ENCODE measurements at places on chromosomes 11 and 22.

- DNase-seq: no peak
These were observed 14.5 kb upstream of the LRRC55 start for GRCh38 chr11:57167125-57167846.

- DNase-seq: no peak
These were observed 23.4 kb downstream of the PANX1 start for GRCh38 chr11:94151903-94152677.

- DNase-seq: no peak
These were observed 326.6 kb upstream of the PITPNB start for GRCh38 chr22:28245579-28246224.

GRCh38 chr11:72573855-72574445 lies 100.3 kb downstream of the PDE2A start:
- no peak for DNase-seq

DNA sequence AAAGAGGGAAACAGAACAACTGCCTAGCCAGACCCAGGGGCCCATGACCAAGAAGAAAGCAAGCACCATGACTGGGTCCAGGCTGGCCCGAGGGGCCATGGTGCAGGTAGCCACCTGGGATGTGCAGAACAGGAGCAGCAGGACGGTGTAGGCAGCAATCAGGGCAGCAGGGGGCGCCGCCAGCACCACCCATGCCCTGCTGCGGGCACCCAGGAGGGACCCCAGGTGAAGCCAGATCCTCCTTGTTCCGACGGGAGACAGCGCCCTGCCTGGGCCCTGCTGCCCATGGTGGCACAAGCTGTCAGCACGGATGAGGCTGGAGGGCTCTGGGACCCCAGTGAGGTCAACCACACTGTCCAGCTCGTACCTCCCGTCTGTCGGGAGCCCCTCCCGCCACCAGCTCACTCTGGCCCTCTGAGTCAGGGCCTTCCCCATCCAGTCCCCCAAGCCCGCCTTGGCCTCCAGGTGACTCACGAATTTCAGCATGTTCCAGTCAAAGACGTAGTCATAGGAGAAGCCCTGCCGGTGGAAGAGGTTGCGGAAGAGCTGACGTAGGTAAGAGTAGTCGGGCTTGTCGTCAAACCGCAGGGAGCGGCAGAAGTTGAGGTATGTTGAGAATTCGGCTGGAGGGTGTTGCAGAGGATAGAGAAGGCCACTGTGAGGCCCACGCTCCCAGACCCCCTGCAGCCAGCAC lies 18.8 kb downstream of the CSNK1E start:
- no peak for DNase-seq

- DNase-seq: no peak
These were observed 12.7 kb upstream of the PVALB start for GRCh38 chr22:36829370-36830002.

DNA sequence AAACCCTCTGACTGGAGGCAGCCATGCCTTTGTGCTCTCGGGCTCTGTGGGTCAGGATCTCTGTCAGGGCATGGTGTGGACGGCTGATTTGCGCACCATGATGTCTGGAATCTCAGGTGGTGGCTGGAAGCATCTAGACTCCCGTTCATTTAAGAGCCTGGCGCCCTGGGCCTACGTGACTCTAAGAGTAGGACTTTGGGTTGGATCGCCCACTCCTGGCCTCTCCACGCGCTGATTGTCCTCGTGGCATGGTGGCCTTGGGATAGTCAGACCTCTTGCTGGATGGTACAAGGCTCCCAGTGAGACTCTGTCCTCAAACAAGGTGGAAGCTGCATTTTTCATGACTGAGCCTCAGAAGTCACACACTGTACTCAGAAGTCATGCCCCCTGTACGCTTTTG lies 224.3 kb downstream of the TBC1D22A start:
- no peak for DNase-seq

DNA sequence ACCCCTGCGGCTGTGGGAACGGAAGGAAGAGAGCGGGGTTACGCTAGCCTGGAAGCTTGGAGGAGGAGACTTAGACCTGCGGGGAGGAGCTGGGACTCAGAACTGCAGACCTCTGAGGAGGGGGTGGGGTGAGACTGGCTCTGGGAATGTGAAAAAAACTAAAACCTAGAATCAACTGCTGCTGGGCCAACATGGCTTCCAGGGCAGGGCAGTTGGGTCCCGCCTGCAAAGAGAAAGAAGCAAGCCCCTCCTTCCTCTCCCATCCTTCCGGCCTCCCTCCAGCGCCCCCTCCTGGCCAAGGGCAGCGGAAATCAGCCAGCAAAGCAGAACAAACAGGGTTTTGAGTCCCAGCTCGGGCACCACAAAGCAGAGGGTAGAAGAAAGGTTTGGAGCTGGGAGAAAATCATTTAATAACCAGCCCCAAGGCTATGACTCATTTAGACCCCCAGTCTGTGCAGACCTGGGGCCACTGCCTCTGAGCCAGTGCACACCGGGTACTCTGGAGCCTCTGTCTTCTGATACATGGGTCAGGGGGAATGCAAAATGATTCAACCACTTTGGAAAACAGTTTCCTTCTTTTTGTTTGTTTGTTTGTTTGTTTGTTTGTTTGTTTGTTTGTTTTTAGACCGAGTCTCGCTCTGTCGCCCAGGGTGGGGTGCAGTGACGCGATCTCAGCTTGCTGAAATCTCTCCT lies 7.3 kb upstream of the NCF4 start:
- DNase-seq: peak; percentile 94

- DNase-seq: peak; percentile 40
These were observed 22.7 kb upstream of the BDNF start for GRCh38 chr11:27722953-27723344.

DNA sequence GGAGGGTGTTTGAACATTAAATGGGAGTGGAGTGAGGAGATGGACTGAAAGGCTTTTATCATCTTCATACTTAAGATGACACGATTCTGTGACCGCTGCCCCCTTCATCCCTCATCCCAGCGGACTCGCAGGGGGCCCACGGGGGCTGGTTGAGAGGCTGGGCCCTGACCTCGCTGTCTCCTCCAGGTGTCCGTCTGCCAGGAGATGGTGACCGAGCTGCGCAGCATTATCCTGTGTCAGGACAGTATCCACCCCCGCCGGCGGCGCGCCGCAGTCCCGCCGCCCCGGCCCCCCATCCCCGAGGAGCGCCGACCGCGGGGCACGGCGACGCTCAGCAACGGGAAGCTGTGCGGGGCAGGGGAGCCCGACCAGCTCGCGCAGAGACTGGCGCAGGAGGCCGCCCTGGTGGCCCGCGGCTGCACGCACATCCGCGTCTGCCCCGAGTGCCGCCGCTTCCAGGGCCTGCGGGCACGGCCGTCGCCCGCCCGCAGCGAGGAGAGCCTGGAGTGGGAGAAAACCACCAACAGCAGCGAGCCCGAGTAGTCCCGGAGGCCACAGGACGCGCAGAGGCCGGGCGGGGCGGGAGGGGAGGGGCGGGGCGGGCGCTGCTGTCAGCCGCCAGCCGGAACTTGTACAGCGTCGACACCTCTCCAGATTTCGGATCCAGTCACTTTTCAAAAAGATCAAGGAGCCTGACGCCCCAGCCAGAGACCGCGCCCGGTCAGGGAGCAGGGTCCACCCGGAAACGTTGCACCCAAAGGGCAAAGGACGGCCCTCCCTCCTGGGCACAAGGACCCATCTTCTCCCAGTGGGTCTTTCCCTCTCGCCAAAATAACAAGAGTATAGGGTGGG lies 38.0 kb upstream of the TBCEL start:
- peak; percentile 78 for DNase-seq

GRCh38 chr22:19756288-19757128 lies 4.1 kb upstream of the TBX1 start:
- DNase-seq: no peak

DNA sequence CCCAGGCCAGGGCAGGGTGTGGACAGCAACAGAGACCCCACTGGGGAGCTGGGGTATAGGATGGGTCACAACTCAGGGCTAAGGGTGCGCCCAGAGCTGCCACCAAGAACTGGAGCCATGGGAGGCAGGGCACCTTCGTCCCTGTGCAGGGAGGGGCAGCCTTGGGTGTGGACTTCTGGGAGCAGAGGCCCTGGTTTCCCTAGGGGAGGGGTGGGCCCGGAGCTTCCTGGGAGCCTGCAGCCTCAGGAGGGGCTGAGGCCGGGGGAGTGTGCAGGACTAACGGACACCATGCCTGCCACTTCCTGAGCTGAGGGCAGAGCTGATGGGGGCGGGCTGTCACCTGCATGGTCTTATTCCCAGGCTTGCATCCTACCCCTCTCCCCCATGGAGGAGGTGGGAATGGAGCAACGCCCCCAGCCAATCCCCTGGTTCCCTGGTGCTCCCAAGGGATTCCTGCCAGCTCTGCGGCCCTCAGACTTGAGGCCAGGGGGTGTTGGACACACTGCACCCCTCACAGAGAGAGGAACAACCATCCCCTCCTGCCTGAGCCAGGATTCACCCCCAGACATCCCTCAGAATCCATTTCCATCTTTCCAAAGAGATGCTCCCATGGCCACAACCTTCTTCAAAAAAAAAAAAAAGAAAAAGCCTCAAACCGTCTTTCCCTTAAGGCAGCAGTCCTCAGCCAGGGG lies 225.7 kb downstream of the CTTN start:
- no peak for DNase-seq

- no peak for DNase-seq
These were observed 21.5 kb downstream of the NAV2 start for GRCh38 chr11:19734171-19734570.

- no peak for DNase-seq
These were observed 297.7 kb upstream of the CCDC90B start for GRCh38 chr11:83583757-83584366.

DNA sequence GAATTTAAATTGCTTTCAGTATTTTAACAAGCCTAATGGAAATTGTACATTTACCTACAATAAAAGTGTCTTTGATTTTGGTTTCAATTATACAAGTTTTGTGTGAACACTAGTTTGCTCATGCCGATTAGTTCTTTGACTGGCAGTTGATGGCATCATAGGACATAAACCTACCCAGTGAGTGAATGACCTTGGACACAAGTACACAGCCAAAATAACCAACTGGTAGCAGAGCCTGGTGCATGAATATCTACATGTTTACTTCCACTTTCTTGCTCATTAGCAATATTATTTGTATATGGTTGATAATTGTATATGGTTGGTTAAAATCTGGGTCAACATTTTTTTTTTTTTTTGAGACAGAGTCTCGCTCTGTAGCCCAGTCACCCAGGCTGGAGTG lies 37.8 kb downstream of the STIM1 start:
- no peak for DNase-seq

DNA sequence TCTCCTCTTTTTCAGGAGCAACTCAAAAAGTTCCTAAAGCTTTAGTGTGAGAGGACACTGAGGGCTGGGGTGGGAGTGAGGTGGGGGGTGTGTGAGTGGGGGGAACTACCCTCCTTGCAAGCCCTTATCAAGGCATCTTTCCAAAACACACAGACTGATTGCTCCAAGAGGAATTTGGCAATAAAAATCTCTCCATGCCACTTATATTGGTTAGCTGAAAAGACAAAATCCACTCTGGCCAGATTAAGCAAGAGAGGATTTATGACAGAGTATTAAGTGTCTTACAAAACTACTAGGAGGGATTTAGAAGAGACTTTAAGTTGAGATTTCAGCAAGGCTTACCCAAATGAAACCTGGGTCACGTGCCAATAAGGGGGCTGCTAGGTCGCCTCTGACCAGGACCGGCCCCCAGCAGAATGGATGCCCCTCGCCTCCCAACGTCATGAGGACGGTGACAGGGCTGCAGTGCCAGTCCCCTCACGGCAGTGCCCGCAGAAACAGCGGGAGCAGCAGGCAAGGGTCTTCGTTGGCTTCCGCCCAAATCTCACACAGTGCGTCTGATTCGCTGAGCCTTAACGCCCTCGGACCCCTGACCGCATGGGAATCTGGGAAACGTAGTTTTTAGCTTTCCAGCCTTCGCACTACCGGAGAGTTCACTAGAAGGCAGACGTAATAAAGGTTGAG lies 22.1 kb upstream of the CTR9 start:
- DNase-seq: peak; percentile 61

- no peak for DNase-seq
These were observed 16.2 kb upstream of the ME3 start for GRCh38 chr11:86688398-86689179.

GRCh38 chr22:40857309-40857855 lies 434 bp downstream of the XPNPEP3 start:
- DNase-seq: no peak

DNA sequence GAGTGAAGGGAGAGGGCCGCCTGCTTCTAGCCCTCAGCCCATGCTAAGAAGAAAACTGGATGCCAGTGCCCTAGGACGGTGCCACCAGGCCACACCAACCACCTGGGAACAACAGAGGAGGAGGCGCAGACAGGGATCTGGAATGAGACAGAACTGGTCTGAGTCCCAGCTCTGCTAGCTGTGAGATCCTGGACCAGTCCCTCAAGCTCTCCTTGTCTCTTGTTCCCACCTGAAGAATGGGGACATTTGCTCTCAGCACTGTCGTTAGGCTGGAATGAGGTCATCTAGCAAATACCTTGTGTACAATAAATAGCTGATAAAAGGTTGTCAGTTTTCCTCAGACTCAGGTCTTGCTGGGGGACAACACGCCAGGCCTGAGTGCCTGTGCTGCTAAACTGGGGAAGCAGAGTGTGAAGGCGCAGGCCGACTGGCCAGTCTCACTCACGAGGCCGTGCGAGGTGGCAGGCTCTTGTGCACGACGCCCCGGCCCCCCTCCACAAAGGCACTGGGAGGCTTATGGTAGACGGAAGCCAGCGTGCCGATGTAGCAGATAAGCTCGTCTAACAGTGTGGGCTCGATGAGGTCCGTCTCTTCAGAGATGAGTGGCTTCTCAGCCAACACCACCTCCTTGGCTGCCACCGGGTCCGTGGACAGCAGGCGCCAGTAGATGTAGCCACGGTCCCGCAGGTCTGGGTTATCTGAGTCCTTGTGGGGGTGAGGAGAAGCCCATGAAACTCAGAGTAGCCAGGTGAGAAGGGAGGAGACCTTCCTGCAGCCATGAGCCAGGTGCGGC lies 25.8 kb upstream of the RASL10A start:
- no peak for DNase-seq

DNA sequence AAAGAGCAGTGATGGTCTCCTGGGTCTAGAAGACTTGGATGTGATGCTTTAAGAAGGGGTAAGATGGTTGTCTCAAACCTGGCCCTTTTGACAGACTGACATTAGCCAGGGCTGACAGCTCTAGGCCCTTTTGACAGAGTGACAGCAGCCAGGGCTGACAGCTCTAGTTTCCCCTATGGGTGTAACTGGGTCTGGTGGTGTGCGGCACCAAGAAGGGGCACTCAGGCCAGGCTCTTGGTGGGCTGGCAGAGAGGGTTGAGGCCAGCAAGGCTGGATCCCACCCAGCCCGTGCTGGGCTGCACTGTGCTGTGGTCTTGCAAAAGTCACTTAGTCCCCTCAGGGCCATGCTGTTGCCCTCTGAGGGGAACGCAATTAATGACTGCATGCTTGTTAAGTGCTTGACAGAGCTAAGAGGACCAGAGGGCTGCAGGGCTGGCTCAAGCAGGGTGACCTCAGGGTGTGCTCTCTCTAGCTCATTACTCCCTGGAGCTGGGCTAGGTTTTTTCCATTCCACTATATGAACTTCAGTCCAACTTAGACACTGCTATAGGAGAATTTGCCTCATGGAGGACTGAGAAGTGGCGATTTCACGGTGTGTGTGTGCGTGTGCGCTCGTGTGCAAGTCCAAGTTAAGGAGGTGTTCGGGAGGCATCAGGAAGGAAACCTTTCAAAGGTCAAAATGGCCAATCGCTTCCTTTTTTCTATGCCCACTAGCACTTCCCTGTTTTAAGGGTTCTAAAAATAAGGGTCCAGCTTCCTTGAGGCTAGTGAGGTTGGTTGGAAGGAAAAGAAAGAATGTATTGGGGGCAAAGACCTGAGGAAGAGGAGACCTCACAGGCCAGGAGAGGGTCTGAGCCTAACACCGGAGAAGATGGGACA lies 4.4 kb downstream of the UBASH3B start:
- DNase-seq: peak; percentile 28

Measured in glutamatergic neuron (in vitro differentiated cells).